Uterus (tissue), 4 donors: ENCODE measurements at places on chromosomes 11 and 22. TPM values are rescaled to one million over a fixed set of nuclear protein-coding genes. Genes with fewer than 3 reads are reported as not detected.
A peak's percentile ranks its signal among the peaks of the same experiment; 100 is the strongest.

DNA sequence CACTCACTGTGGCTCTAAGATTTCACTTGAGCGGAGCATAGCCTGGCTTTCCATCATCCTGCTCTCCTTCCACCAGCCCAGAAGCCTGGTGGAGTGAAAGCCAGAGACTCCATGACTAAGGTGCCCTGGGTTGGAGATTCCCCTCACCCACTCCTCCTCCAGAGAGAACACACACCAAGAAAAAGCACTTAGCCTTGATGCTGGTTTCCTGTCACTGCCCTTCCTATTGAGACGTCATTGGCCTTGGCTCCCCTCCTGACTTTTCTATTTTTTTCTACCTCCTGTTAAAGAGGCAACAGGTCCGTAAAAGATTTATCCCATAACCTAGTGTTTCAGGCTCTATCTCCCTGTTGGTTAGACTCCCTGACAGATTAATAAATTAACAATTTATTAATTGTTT lies 38.5 kb upstream of the APLNR start:
- no peaks in the 10 kb centered on the region for H3K27me3 ChIP-seq
- no peak overlapping the region for H3K4me3 ChIP-seq
- peak overlapping the region; percentile 15 for H3K27ac ChIP-seq
- H3K36me3 ChIP-seq = no peaks in the 10 kb centered on the region

DNA sequence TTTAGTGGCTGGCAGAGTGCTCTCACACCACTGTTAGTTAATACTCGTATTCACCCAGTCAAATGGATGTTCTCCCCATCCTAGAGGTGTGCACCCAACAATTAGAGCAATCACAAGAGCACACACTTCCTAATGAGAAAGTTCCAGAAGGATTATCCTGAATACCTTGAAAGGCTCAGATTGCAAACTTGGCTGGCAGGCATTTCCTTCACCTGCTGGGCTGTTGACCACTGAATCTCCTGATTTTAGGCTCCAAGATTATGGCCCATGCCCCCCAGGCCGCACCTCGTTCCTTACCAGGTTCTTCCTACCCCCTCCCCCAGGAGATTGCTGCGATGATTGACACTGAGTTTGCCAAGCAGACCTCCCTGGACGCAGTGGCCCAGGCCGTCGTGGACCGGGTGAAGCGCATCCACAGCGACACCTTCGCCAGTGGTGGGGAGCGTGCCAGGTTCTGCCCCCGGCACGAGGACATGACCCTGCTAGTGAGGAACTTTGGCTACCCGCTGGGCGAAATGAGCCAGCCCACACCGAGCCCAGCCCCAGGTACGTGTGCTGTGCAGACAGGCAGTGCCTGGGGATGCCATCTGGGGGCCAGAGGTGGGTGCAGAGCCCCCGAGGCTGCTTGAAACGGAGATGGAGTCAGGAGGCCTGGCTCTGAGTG lies 26.9 kb downstream of the TAB1 start:
- no peaks in the 10 kb centered on the region for H3K36me3 ChIP-seq
- no peaks in the 10 kb centered on the region for H3K27me3 ChIP-seq
- H3K4me1 ChIP-seq = no peaks in the 10 kb centered on the region
- DNase-seq = no peak
- H3K27ac ChIP-seq = no peak overlapping the region
- H3K4me3 ChIP-seq = no peak overlapping the region

DNA sequence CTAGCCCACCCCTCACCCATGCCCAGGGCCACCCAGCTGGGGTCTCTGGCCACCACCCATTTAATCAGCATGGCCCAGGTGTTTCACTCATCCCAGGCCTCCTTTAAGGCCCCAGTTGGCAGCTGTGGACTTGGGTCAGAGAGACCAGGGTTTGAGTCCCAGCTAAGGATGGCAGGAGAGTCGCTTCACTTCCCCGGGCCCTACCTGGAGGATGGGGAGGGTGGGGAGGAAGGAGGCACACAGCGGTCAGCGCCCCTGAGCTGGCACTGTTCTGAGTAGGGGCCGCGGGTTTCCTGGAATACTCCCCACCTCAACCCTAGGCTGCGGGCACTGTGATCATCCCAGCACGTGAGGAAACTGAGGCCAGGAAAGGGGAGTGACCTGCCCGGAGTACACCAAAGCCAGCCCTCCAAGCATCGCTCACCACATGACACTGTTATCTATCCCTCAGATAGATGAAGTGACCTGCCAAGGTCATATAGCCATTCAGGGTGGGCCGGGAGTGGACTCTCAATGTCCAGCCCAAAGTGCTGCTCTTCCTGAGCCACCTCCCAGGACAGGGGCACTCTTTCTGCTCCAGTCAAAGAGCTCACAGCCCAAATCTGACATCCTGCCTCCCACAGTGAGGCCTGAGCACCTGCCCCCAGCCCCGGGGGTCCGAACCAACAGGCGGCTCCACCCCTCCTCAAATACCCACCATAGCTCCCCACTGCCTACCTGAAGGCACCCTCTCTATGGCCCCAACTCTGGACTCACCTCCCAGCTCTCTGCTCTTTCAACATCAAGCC lies 3.4 kb upstream of the ATP5MGL start:
- peak overlapping the region; percentile 96 for H3K27ac ChIP-seq
- no peaks in the 10 kb centered on the region for H3K27me3 ChIP-seq
- no peak overlapping the region for H3K4me3 ChIP-seq
- no peak for DNase-seq
- H3K4me1 ChIP-seq = peaks cover 35% of the 10 kb centered on the region

- no peaks in the 10 kb centered on the region for H3K27me3 ChIP-seq
- no peak overlapping the region for H3K27ac ChIP-seq
- no peak for DNase-seq
Observed at GRCh38 chr22:39535831-39536449, 3.4 kb upstream of the RPS19BP1 start.

GRCh38 chr22:30695871-30696655 lies 1.4 kb downstream of the OSBP2 start:
- H3K4me1 ChIP-seq = peaks cover 8% of the 10 kb centered on the region
- H3K36me3 ChIP-seq = no peaks in the 10 kb centered on the region
- no peaks in the 10 kb centered on the region for H3K27me3 ChIP-seq

DNA sequence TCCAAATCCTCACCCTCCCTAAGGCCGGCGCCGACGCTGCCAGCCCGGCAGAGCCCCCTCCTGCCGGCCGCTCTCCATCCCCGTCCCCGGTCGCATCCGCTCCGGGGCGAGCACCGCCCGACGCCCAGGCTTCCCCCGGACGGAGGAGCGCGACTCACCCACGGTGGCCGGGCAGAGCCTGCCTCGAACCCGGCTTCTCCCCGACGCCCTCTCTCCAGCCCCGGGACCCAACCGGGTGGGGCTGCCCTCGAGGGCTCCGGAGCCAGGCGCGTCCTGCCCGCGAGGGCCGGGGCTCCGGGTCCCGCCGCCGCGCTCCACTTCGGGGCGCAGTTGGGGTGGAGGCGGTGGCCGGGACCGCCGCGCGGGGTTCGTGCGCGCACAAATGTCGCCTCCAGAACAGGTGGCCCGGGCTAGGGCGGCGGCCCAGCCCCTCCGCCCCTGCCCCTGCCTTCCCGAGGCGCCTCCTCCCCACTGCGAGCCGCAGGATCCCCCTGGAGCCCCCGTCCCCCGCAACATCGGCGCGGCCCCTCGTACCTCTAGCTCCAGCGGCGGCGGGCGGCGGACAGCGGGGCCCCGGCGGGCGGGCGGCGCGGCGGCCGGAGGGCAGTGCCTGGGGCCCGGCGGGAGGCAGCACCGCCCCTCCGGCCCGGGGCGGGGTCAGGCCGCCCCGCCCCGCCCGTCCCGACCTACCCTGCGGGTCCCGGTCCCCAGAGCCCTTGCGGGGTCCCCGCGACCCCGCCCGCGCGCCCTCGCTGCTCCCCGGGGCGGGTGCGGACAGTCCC lies at the start of gene A4GALT:
Gene A4GALT, minus strand, starts transcription at position 608 of the 782 bp plus-strand sequence. CDS start 26,919 bp downstream, outside the sequence.
- no peaks in the 10 kb centered on the region for H3K36me3 ChIP-seq
- no peaks in the 10 kb centered on the region for H3K27me3 ChIP-seq
- peak within 1 kb of the TSS; percentile 45 for H3K4me3 ChIP-seq
- H3K27ac ChIP-seq = peak within 1 kb of the TSS; percentile 82

DNA sequence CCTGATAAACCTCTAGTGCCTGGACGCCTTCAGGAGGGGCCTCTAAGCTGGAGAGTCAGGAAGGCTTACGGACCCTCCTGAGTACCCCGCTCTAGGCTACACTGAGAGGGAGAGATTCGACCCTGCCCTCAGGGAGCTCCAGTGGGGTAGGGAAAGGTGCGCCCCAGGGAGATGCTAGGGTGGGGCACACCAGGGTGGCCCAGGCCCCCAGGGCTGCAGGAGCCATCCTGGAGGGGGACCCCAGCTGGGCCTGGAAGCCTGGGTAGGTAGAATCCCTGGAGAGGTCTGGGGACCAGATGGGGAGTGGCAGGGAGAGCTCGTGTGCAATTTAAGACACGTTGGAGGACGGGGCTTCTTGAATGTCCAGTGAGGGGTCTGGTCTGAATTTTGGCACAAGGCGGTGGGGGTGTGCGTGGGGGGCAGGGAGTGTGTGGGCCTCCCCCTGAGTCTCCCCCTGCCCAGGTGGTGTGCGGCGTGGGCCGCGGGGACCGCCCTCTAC lies 4.7 kb downstream of the CARNS1 start:
- H3K27me3 ChIP-seq = no peaks in the 10 kb centered on the region
- H3K4me3 ChIP-seq = peak overlapping the region; percentile 26
- no peak for DNase-seq
- peak overlapping the region; percentile 72 for H3K27ac ChIP-seq

GRCh38 chr22:41526830-41527799 lies 17.2 kb downstream of the POLR3H start:
- no peaks in the 10 kb centered on the region for H3K36me3 ChIP-seq
- no peaks in the 10 kb centered on the region for H3K27me3 ChIP-seq
- peaks cover 14% of the 10 kb centered on the region for H3K4me1 ChIP-seq
- no peak for DNase-seq

OR51B5 gene
- 2.9 TPM for total RNA-seq
